ENCODE measurements at places on chromosomes 1 and 21. TPM values are rescaled to one million over a fixed set of nuclear protein-coding genes. Genes with fewer than 3 reads are reported as not detected.

DNA sequence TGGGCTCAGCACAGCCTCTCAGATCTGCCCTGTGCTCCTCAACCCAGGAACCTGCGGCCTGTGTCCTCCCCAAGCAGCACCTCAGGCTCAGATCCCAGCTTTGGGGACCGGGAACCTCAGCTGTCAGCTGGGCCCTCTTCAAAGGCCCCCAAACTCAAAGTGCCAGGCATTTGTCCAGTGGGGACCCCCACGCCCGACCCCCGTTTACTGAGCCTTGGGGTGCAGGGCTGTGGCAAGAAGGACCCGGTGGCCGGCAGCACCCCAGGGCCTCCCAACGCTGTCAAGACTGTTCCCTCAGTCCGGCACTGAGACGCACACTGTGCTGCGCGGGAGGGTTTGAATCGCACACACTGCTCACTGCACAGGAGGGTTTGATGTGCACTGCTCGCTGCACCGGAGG lies 35.0 kb downstream of the MORN1 start:
- no peak for DNase-seq

The S100A7A gene
- total RNA-seq = not detected

- peak; percentile 34 for DNase-seq
Measured at GRCh38 chr1:27388337-27389005, 4.0 kb upstream of the GPR3 start.

GRCh38 chr1:176136891-176137290 lies 70.2 kb downstream of the COP1 start:
- no peak for DNase-seq

- DNase-seq = peak; percentile 98
Measured at GRCh38 chr21:34845521-34846451, 177.0 kb downstream of the CLIC6 start.

The KANK4 gene
- 0.78 TPM for total RNA-seq

- DNase-seq = peak; percentile 35
Measured at GRCh38 chr1:40774266-40774998, 9.2 kb upstream of the KCNQ4 start.

The ITLN2 gene
- not detected for total RNA-seq

The TAS1R3 gene
- not detected for total RNA-seq

DNA sequence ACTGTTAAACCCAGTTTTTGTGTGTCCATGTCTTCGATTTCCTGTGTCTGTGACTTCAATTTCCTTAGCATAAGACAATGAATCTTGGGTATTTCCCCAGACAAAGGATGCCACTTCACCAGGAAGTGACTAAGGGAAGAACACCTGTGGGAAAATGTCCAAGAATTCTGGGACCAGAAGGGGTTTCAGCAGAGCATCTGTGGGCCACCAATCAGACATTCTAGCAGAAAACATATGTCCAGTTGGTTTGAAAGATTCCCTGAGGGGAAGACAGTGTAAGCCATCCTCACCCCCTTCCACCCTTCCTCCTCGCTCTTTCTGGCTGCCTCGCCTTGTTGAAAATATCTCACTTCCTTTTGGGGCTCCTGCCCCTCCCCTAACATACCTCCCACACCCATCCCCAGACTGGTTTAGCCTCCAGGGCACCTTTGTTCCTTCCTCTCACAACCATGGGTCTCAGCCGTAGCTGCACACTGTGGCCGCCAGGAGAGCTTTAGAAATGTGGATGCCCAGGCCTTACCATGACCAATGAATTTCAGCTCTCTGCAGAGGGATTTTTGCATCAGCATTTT lies 25.5 kb upstream of the IFNAR1 start:
- no peak for DNase-seq

The JAM2 gene
- 3.1 TPM for total RNA-seq

The CCDC17 gene
- total RNA-seq = not detected

DNA sequence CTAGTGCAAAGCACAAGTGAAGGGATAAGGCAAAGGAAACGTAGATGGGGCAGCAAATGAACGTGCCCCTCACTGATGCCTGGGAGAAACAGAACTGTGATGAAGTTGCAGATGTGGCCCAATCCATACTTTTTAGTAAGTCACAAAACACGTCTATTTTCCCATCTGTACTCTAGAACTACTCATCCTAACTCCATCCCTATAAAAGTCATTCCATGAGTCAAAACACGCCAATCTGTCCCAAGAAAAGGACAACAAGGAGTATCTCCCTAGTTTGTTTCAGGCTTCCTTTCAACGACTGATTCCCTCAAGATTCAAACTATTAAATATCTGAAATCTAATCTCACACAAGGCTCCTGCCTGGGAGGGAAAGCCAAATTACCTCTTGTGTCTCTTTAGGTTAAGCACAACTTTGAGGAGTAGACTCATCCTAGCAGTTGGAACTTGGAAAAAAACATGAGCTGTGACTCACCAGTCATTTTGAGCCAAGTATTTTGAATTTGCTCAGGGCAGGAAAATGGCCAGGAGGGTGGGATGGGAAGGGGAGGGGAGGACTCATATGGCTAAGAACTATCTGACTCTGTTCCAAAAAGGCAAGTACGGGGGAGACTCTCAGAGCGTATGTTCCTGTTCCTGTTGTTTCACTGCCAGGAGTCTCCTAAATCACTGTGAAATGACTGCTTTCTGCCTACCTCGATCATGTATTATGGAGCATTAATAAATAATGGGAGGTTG lies 214.5 kb upstream of the CAMK1G start:
- DNase-seq = peak; percentile 53

- no peak for DNase-seq
Measured at GRCh38 chr1:151266315-151266714, 11.8 kb downstream of the PSMD4 start.

The SEC22B gene
- total RNA-seq = 35.7 TPM

DNA sequence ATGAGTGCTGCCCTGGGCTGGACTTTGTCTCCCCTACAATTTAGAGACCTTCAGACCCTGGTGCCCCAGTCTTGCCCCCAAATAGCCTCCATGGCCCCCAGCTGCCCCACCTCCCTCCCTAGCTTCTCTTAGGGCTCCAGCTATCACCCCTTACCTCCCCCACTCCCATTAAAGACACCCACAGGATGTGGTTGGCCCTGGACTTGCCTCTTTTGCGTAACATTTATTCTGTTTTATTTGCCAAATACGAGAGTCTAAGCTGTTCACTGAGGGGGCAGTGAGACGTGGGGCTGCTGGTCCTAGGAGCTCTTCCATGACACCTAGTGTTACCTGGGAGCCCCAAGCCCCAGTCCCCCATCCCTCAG lies 4.5 kb downstream of the ZC3H12A start:
- DNase-seq = peak; percentile 72

The TDRD10 gene
- total RNA-seq = not detected

DNA sequence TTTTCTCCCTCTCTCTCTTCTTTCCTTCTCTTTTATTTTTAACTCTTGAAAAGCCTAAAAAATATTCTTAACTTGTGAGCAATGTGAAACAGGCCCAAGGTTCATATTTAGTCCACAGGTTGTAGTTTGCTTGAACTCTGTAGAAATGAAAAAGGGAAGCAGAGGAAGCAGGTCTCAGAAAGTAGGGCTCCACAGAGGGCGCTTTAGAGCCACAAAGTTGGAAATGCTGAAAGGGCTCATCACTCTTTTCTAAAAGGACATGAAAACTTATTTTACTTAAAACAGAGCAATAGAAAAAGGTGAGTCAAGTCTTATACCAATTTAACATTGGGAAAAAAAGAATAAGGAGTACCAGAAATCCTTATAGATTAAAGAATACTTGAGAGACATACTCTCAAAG lies 247.0 kb downstream of the USP25 start:
- no peak for DNase-seq

The VANGL2 gene
- 1.8 TPM for total RNA-seq

- DNase-seq = no peak
Measured at GRCh38 chr1:207648334-207649209, 3.6 kb downstream of the CR1L start.

DNA sequence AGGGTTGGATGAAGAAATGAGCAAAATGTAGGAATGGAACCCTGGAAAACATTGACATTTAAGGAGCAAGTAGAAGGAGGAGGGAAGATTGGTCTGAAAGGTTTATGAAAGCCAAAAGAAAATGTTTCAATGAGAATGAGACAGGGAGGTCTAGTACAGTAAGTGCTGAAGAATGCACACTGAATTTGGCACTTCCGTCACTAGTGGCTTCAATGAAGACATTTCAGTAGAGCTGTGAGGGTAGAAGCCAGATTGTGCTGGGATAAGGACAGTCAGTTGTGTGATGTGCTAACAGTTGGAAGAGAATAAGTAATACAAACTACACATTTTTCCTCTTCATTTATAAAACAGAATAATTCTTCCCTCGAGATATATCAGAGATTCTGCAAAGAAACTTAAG lies 17.1 kb downstream of the THEM4 start:
- no peak for DNase-seq

DNA sequence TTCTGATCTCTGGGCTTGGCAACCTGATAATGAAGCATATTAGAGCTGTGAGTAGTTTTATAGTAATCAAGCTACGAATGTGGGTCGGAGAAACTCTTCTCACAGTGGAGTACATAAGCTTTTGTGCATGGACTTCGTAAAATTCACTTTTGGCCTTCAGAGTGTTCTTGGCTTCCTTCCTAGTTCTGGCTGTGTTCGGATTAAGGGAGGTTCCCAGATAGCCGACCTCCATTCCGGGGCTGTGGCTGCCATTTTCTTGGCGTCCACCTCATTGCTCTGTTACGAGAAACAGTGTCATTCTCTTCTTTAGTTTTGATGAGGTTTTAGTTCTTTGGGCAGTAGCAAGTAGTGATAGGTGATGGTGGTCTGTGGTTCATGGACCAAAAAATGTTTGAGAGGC lies 26.3 kb downstream of the CAMTA1 start:
- DNase-seq = no peak

The KRTAP21-2 gene
- not detected for total RNA-seq

GRCh38 chr1:113434081-113434873 lies 44.0 kb downstream of the MAGI3 start:
- DNase-seq = no peak

- DNase-seq = no peak
Measured at GRCh38 chr1:211928290-211928801, 97.8 kb upstream of the LPGAT1 start.

GRCh38 chr1:228364706-228365213 lies 41.9 kb downstream of the TRIM11 start:
- DNase-seq = no peak

- DNase-seq = no peak
Measured at GRCh38 chr21:41418393-41418792, 7.6 kb upstream of the MX1 start.

- DNase-seq = no peak
Measured at GRCh38 chr1:157483635-157484034, 68.7 kb downstream of the FCRL5 start.

- DNase-seq = no peak
Measured at GRCh38 chr21:43603233-43603626, 56.1 kb downstream of the HSF2BP start.

DNA sequence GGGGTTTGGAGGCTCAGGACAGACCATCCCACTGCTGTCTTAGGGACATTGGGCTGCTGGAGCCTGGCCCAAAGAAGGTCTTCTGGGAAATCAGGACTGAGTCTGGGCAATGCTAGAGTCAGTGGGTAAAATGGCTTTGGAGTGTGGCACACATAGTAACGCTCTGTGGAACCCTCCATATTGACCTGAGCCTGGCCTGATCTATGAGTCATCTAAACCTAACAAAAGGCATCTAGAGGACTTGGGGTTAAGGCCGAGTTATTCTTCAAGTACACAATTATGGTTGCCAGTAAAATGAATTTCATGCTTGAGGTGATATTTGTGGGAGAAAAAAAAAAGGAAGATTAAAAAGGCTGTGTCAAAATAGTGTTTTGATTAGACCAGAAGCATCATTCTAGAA lies 77.7 kb downstream of the ST6GALNAC5 start:
- peak; percentile 25 for DNase-seq

DNA sequence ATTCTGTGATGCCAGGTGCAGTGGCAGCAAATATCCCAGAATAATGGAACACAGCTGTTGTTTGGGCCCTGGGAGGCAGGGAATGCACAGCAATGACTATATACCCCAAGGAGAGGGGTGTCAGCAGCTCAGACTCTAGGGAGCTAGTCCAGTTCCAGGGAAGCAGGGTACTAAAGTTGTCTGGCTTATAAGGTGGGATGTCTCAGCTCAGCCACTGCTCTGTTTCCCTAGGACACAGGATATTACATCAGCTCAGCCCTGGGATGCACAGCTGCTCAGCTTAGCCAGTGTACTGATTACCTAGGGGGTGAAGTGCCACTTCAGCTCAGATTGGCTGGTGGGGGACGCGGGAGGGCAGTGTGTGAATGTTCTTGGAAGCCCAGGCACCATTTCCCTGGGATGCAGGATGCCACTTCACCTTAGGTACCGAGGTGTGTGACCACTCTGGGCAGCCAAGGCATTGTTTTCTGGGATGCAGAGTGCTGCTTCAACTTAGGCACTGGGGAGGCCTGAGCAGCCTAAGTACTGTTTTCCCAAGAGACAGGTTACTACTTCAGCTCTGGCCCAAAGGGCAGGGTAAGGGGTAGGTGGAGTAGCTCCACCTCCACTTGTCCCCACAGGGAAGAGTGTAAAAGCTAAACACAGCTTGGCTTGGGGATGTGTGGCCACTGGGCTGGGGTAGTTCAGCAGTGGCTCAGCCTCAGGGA lies 59.4 kb downstream of the DIPK1A start:
- no peak for DNase-seq

DNA sequence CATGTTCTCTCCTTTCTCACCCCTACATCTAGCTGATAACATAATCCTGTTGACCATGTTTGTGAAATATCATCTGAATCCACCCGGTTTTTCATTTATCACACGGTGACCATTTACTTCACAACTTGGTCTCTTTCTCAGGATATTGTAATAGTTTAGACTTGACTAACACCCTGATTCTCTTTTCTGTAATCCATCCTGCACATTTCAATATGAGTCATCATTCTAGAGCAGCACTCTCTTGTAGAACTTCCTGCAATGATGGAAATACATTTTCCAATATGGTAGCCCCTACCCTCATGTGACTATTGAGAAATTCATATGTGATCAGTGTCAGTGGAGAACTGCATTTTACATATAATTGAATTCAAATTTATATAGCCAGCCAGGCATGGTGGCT lies 2.3 kb upstream of the JAM2 start:
- no peak for DNase-seq

The NBPF19 gene
- total RNA-seq = 2.4 TPM

DNA sequence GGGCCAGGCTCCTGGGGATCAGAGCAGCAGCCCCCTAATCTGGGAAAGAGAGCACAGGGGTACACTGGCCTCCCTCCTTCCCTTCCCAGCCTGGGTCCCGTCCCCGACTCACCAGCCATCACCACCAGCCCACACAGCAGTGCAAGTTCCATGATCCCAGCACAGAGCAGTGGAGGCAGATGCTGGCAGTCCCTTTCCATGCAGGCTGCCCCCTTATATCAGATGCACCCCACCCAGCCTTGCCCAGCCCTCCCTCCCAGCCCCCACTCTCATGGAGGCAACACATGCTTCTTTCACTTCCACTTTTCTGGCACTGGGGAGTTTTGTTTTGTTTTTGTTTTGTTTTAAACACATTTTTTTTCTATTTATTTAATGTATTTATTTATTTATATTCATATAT lies at the start of gene PLA2G2D:
PLA2G2D (minus strand) TSS at position 190 of the 400 bp plus-strand sequence; CDS start at position 152, 38 bp downstream.
- no peak for DNase-seq

- peak; percentile 77 for DNase-seq
Measured at GRCh38 chr1:51535006-51535592, 16.0 kb upstream of the EPS15 start.

Data from H4 (cell line).